Effector CD4-positive, alpha-beta T cell (primary cell): ENCODE measurements at places on chromosomes 16 and 17.

GRCh38 chr16:28100810-28101532 is 37.5 kb upstream of the GSG1L start:
- DNase-seq, result no peak

DNA sequence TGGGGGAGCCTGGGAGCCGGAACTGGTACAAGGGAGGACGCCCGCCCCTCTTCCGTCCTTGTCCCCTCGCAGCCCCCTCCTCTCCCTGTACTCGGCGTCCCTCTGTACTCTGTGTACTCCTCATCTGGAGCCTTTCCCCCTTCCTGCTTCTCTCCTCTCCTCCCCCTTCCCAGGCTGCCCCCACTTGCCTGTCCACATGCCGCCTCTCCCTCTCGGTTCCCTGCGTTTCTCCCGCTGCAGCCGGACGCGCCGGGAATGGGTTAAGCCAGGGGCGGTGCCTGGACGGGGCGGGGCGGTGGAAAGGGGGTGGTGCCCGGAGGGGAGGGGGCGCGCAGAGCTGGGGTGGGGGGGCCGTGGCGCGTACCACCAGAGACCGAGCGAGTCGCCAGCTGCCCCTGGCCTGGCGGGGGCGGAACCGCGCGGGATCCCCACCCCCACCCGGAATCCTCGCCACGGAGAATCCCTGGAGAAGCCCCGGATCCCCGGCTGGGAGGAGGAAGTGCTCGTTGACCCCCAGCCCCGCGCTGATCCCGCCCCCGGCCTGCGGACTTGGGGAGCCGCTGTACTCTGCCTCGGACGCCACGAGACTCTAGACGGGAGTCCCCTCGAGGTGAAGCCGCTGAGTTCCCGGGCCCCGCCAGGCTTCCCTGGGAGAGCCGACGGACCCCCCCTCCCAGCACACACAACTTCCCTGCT is 22.6 kb downstream of the GJD3 start:
- no peak for DNase-seq

DNA sequence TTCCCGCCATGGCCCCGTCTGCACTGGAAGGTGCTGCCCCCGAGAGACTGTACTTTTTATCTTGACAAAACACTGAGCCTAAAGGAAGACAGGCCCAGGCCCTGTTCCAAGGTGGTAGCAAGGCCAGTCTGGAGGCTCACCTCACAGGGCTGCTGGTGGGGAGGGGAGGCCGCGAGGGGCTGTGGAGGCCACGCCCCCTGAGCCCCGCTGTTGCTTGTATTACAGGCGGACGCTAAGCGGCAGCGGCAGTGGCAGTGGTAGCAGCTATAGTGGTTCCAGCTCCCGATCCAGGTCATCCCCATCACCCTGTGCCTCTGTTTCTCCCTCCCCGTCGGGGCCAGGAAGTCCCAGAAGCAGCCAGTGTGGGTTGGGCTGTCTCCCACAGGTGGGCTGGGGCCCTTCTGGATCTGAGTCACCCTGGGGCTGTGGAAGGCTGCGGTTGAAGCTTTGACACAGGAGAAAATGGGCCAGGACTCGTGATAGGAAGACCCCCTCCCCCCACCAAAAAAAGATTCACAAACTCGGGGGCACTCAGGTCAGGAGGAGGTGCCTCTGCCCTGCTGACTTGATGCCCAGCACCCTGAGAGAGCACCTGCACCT is 13.3 kb upstream of the IL17C start:
- DNase-seq, result no peak

GRCh38 chr17:50538549-50539410 is 6.2 kb downstream of the EPN3 start:
- DNase-seq, result no peak

DNA sequence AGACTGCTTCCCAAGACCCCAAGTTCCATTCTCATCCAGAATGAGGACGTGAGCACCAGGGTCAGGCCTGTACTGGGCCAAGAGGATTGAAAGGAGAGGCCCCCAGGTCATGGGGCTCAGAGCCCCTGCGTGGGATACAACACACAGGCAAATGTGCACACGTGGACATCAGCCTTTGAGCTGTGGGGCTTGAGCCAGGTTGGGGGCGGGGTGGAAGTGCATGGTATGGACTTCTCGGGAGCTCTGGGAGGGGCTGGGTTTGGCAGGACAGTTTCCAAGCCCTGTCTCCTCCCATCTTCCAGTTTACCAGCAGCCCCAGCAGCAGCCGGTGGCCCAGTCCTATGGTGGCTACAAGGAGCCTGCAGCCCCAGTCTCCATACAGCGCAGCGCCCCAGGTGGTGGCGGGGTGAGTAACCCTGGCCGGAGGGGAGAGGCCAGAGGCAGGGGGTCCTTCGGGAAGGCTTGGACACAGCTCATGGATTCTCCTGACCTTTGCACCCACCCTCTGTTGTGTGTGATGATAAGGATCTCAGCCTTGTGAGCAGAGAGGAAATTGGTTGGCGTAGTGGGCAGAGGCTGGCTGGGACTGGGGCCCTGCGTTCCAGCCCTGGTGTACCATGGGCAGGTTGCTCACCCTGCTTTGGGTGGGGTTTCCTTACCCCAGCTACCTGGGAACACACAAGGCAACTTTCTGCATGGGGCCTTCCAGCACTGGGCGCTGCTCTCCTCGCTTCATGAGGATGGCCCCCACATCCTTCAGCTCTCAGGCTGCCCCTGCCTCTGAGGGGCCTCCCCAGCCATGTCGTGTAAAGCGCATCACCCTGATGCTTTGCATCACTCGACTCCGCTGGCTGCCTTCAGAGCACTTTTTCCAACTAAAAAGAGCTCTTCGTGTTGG is 10.4 kb upstream of the LASP1NB start:
- no peak for DNase-seq

DNA sequence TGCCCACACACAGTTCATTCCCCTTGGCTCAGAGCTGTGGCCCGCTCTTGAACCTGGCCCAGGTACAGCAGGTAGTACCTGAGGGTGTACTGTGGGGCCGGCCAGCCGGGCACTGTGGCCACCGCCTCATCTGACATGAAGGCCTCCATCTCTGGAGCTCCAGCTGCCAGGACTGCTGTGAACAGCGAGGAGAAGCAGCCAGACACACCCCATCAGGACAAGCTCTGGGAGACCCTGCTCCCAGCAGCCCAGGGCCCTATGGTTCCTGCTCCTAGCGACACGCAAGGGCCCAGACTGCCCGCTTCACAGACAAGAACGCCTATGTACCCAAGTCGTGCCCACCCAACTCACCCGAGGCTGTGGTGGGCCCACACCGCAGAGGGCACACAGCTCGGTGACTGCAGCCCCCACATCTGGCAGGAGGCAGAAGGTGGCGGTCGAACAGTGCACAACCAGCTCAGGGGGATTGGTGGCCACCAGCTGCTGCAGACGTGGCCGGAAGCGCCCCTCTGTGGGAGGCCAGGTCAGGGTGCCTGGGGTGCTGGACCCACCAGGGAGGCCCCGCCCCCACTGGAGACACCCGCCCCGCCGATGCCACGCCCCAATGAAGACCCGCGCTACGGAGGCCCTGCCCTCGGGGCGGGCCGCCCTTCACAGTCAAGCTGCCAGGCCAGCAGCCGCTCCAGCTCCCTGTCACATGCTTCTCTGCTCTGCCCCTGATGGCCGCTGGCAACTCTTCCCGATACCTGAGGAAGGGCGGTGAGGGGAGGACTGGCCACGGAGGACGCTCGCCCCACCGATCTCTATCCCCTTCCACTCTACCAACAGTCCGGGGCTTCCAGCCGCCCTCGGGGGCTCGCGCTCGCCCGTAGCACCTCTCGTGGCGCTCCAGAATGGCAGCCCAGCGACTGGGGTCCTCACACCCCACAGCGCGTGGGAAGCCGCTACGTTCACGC is 1.1 kb upstream of the STUB1 start:
- peak; percentile 35 for DNase-seq

- DNase-seq, result no peak
Measured at GRCh38 chr17:81923302-81924260, 4.0 kb downstream of the MAFG start.

DNA sequence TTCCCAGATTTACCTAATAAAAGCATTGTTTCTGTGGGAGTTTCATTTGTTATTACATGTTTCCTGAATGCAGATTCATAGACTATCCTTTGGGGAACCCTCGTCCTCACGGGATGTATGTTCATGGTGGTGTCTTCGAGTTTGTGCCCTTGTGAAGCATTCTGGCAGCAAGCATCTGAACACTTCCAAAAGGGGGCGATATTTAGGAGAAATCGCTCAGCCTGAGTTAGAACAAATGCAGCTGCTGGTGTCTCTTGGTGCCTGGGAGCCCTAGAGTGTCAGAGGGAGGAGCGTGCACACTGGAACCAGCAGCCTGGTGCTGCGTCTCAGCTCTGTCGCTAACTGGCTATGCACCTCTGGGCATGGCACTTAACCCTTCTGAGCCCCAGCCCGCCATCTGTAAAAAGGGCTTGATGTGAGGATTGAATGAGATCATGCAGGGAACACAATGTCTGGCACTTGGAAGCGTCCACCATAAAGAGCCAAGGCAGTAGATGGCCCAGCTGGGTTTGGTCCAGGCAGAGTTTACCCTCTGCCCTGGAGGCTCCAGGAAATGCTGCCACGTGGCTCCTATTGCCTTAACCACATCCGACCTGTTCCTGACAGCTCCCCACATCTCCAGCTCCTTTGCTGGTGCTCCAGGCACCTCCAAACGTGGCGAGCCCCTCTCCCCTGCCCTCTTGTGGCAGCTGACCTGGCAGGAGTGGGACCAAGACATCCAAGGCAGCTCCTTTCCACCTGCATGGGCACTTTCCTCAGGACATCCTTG is 25.0 kb upstream of the C16orf78 start:
- DNase-seq, result no peak

- no peak for DNase-seq
Measured at GRCh38 chr17:15263206-15263579, 1.9 kb downstream of the PMP22 start.

DNA sequence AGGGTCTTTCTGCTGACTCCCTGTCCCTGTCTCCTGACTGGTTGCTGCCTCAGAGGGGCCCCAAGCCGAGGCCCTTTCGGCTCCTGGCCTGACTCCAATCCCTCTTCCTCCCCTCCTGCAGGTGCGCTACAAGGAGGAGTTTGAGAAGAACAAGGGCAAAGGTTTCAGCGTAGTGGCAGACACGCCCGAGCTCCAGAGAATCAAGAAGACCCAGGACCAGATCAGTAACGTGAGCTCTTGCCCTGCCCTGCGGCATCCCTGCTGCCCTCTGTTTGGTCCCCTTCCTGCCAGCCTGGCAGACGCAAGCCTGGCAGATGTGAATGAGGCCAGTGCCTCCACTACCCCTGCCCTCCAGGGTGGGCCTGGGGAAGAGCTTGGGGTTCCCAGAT is 27.1 kb upstream of the LASP1NB start:
- no peak for DNase-seq

- no peak for DNase-seq
Measured at GRCh38 chr17:44177640-44178039, 7.1 kb downstream of the ASB16 start.

GRCh38 chr17:57553526-57553925 is 191.6 kb downstream of the CCDC182 start:
- DNase-seq, result no peak

- no peak for DNase-seq
Measured at GRCh38 chr17:32588135-32588534, 101.3 kb downstream of the CDK5R1 start.

GRCh38 chr16:55500530-55501011 is 8.3 kb upstream of the LPCAT2 start:
- DNase-seq, result no peak

DNA sequence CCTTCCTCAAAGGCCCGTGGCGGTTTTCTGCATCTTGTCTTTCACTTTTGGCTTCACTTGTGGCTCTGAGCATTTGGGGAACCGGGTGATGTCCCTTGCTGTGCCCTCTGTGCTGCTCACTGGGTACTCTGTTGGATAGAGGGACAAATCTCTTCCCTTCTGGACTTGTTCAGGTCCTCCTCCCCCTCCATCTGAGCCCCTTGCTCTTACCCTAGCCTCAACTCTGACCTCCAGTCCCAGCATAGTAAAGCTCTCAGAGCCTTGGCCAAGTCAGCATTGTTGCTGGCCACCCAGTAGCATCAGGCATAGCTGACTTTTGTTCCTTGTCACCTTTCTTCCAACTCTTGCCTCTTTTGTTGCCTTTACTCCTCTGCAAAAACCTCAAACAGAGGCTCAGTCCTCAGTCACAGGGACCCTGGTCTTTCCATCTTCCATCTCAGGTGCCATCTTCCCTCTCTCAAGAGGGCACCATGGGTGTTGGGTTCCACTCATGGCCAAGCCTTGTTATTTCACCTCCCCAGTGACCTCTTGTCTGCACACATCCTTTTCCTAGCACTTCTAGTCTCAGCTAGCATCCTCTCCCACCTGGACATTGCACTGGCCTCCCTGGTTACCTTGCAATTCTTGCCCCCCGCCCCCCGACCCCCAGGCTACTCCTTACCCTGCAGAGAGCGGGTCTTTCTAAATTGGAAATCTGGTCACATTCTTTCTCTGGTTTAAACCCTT is 393 bp upstream of the PSMB10 start:
- peak; percentile 67 for DNase-seq

GRCh38 chr17:31061678-31062077 is 33.1 kb upstream of the NF1 start:
- DNase-seq, result no peak

DNA sequence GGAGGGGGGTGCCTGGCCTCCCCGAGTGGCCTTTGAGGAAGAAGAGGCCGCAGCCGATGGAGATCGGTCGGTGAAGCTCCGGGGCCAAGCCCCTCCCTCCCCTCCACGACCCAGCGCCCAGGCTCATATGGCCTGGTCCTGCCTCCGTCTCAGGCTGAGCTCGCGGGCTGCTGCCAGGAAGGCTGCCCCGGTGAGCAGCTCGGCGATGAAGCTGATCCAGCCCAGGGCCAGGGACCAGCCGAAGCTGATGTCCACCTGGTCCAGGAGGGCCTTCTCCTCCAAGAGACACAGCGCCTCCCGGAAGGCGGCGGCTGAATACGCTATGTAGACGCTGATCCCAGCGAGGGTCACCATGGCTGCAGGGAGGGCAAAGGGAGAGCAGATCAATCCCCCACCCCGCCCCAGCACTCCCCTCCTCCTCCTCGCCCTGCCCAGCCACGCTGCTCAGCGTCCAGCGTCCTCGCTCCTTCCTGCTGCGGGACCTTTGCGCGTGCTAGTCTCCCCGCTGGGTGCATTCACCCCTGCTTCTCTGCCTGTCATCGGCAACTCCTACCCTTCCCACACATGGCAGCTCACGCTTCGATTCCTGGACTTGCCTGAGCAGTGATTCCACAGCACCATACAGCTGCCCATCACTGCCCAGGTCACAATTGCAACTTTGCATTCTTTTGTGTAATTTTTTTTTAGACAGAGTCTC is 20.5 kb downstream of the TMEM114 start:
- no peak for DNase-seq

DNA sequence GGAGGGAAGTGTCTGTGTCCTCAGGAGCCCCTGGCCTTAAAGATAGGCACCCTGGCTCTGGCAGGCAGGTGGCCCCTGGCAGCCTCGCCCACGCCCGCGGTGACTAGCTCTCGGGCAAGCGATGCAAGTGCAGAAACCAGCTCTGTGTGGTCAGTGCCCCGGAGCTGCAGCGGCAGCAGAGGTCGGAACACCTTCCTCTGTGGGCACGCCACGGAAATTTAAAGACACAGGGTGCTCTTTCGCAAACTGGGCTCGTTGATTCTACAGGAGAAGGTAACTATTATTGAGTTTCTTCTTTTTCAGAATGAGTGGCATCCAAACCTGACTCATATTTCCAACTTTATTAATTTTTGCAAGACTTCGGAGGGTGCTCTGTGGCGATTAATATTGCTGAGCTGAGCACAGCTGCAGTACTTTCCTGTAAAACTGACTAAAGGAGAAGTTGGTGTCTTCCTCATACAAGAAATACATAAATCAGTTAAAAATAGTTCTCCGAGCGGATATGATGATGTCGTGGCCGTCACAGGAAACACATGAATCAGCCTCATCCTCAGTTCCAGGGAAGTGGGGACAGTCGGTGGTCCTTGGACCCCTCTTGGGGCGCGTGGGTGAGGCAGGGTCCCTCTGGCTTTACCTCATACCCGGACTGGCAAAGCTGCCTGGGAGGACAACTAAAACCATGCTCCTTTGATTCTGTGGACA is 120.2 kb downstream of the METRNL start:
- no peak for DNase-seq
